HuH-7.5 (cell line): ENCODE measurements at places on chromosomes 1 and 21.

GRCh38 chr1:233027046-233027445 lies 76.6 kb downstream of the NTPCR start:
- no peak for DNase-seq

DNA sequence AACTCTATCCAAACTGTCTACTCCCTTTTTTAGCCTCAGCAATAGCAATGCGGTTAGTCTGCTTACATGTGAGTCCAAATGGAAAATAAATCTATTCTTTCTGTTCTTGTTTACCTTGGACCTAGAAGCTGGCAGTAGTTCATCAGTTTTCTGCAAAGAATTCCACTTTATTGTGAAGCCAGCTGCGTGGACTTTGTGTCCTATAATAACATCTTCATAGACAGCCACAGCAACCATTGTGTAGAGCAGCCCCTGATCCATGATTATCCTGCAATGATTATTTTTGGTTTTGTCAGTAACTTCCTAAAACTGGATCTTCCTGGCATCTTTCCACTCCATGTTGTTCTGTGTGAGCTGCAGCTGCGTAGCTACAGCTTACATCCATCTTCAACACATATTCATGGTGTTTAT lies 408.7 kb downstream of the NUF2 start:
- no peak for DNase-seq

- no peak for DNase-seq
Observed at GRCh38 chr1:15214527-15214926, 32.5 kb upstream of the FHAD1 start.

DNA sequence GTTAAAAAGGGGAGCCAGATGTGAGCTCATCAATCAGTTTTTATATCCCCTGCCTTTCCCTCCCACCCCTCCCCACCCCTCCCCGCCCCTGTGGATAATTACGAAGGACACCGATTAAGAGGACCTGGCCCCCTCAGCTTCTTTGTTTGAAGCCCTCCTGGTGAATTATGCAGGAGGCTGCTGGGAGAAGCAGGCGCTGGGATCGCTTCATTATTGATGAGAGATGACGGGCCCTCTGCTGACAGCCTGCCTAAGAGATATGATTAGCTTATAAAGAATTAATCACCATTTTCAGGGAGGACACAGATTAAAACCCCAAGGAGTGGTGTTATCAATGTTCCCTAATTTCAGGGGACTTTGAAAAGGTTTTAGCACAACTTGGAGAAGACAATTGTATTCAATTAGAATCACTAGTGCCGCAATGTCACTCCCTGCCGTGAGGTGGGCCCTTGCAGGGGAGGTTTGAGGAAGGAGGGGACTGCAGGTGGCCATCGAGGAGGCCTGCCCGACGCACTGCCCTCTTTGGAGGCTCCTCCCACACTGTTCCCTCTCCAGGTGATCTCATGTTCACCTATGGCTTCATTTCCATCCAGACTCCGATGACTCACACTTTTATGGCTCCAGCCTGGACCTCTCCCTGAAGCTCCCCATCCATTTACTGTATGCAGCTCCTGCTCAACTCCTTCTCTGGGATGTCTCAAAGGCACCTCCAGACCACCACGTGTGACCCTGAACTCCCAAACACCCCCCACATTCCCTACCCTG lies 67.0 kb upstream of the KLHDC7A start:
- no peak for DNase-seq

GRCh38 chr1:57788313-57788712 lies 364.5 kb upstream of the DAB1 start:
- no peak for DNase-seq

DNA sequence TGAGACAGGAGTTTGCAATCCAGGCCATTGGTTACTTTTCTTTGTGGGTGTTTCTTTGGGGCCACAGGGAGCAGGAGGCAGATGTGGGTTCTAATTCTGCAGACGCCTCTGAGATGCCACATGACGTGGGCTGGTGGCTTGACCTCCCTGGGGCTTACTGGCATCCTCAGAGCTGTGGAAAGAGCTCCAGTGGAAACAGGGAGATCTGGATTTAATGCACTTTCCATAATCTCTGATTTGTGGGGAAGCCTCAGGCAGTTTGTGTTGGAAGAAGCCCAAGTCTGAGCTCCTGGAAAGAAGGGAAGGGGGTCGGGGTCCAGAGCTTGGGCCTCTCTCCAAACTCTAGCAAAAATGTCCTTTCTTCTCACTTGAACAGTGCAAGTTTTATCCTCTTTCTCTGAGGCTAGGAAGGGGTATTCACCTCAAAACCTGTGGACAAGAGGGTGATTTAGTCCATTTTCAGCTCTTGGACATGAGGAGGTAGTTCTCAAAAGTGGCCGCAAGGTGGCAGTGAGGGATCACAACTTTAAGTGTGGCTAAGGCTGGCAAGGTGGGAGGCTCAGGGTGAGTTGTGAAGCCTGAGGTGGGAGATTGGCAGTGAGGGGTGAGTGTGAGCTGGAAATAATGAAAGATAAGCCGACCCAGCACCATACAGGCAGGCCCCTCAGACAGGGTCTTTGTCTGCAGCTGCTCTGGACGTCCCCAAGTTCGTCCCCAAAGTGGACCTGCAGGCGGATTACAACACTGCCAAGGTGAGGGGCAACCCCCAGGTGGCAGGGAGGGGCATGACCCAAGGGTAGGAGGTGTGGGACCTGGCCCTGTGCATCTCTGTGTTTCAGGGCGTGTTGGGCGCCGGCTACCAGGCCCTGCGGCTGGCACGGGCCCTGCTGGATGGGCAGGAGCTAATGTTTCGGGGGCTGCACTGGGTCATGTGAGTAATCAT lies 9.2 kb downstream of the IKBKE start:
- peak; percentile 81 for DNase-seq

DNA sequence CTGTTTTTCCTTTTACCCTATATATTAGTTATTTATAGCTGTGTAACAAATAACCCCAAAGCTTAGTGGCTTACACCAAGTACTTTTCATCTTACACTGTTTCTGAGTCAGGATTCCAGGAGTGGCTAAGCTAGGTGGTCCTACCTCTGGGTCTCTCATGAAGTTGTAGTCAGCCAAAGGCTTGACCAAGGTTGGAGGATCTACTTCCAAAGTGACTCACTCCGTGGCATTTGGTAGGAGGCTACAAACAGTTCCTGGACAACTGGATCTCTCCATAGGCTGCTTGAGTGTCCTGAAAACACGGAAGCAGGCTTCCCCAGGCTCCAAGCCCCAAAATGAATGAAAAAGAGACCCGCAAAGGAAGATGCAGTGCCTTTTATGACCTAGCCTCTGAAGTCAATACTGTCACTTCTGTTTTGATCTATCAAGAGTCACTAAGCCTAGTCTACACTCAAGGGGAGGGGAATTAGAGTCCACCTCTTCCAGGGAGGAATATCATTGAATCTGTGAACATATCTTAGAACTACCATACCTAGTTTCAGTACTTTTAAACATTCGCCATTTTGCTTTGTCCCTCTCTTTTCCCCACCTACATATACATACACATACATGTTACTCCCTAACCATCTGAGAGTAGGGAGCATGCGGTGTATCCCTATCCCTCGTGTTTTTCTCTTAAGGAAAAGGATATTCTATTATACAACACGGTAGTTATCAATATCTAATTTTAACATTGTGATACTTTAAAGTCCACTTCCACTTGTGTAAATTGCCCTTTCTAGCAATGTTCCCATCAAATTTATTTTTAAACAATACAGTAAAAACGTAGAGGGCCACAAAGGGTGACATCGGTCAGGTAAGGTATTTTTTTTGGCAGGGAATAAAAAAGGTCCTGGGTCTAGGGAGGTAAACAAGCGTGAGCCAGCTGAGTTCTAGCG lies 67.2 kb downstream of the SLC35A3 start:
- no peak for DNase-seq

- DNase-seq: no peak
Observed at GRCh38 chr1:17582124-17582774, 42.8 kb downstream of the ARHGEF10L start.

GRCh38 chr1:44743211-44743610 lies 3.6 kb downstream of the KIF2C start:
- DNase-seq: no peak

DNA sequence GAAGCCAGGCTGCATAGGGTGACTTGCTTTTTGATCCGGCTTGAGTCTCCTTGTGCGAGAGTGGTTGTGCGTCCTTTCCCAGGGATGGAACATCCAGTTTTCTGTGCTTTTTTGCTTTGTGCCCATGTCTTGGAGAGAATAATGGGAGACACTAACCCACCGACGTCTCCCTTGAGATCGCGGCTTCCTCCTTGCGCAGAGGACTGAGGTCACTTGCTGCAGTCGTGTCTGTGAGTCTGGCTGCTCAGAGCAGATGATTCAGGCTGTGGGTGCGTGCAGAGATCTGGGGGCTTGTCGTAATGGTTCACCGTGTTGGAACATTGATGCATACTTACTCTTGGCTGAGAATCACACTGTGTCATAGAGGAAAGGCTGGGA lies 164.5 kb upstream of the CACNA1E start:
- no peak for DNase-seq

DNA sequence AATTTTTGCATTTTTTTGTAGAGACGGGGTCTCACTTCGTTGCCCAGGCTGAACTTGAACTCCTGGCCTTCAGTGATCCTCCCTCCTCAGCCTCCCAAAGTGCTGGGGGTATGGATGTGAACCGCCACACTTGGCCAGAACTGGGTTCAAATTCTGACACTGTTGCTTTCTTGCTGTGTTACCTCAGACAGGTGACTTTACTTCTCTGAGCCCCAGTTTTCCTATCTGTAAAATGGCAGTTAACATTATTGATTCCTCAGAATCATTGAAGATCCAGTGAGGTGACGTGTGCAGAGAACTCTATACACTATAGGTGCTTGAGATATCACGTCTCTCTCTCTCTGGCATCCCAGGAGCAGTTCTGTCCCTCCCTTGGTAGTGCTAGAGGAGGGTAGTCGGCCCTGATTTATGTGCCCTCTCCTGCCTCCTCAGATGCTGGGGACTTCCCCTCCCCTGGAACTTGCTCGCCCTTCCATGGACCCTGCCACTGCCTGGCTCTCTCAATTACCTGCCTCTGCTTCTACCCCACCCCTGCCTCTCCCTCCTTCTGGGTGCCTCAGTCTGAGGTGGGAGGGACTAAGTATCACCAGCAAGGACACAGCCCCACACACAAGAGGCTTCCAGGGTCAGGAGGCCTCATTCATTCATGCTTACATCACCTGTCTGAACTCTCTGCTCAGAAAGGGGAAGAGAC lies 2.8 kb upstream of the HPCA start:
- no peak for DNase-seq

DNA sequence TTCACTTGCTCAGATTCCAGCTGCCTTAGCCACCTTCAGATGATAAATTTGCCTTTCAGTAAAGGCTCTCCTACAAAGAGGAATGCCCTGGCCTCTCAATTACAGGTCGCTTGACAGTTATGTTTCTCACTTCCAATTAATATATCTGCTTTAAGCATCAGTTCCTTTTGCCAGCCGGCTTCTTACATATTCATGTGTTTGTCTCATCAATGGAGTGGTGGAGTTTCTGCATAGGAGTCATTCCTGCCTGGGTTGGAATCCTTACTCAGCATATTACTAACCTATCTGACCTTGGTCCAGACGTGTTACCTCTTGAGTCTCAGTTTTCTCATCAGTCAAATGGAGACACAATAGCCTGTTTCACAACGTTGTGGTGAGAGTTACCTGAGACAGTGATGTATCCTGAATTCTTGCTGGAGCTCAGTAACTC lies 9.4 kb upstream of the SESN2 start:
- no peak for DNase-seq

- DNase-seq: no peak
Observed at GRCh38 chr1:6133146-6133895, 46.8 kb downstream of the CHD5 start.

DNA sequence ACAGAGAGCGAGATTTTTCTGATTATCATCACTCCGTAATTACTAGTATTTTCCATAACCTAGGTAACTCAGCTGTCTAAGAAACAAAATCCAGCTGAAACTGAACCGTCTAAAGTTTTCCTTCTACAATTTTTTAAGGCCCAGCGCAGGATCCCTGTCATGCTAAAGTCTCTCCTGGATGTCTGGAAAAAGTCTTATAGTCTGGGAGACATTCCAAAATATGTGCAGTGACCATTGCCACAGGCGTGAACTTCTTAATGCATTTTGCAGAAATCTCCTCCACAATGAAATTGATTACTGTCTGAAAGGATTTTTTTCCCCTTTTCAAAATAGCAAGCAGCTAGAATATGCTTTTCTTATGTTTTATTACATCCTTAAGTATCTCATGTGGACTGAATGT lies 209.3 kb upstream of the C1orf105 start:
- no peak for DNase-seq

DNA sequence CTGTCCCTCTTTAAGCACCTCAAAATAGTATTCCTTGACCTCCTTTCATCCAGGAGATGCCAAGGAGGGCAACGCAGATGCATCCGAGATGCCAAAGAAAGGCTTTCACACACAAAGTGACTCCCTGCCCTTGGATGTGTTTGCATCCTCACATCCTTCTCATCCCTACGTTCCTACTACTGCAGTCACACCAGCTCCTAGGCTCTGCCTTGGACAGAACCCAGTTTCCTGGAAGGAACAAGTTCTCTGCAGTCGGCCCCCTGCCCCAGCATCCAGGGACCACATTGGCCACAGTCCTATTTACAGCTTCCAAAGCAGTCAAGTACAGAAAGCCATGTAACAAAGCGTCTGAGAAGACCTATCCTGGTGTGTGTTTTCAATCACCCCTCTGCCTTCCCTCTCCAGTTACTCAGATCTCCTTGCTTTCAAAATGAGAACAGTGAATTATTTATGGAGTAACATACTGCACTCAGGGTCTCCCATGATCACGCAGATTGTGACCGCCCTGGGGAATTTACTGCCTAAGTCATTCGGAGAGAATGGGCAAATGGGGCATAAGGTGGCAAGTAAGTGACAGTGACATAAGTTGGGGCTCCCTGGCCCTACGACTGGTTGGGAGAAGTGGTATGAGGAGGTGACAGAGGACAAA lies 21.8 kb upstream of the SRP9 start:
- DNase-seq: no peak

- peak; percentile 51 for DNase-seq
Observed at GRCh38 chr1:212791676-212792395, at the start of the genes NSL1 and TATDN3. Gene NSL1 (minus strand): TSS chr1:212791777. CDS start chr1:212791763, 14 bp downstream. Gene TATDN3 (plus strand): TSS chr1:212791894. CDS start chr1:212791922, 28 bp downstream.

DNA sequence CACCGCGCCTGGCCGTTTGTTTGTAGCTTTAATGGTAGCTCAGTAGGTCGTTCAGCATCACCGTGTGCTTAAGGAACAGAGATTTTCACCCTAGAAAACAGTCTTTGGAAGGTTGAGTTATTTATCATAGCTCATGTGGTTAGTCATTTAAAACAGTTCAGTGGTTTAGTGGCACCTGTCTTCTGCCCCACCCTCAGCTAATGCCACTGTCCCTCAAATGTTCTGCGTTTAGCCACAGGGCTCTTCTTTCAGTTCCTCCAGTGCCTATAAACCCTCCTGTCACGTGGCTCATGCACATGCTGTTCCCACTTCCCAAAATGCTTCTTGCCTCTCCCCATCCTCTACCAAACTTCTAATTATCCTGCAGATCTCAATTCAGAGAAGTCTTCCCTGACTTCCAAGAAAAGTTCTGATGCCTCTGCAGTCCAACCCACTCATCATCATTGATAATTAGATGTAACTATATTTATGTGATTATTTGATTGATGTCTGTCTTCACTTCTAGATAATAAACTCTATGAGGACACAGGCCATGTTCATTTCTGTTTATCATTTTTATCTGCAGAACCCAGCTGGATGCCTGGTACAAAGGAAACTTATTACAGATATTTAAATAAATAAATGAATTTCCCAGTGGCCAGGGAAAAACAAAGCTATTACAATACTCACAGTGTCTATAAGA lies 14.4 kb upstream of the DIPK1A start:
- no peak for DNase-seq
